Hematopoietic multipotent progenitor cell (in vitro differentiated cells): ENCODE measurements at places on chromosomes 2 and 18.
A peak's percentile ranks its signal among the peaks of the same experiment; 100 is the strongest.

DNA sequence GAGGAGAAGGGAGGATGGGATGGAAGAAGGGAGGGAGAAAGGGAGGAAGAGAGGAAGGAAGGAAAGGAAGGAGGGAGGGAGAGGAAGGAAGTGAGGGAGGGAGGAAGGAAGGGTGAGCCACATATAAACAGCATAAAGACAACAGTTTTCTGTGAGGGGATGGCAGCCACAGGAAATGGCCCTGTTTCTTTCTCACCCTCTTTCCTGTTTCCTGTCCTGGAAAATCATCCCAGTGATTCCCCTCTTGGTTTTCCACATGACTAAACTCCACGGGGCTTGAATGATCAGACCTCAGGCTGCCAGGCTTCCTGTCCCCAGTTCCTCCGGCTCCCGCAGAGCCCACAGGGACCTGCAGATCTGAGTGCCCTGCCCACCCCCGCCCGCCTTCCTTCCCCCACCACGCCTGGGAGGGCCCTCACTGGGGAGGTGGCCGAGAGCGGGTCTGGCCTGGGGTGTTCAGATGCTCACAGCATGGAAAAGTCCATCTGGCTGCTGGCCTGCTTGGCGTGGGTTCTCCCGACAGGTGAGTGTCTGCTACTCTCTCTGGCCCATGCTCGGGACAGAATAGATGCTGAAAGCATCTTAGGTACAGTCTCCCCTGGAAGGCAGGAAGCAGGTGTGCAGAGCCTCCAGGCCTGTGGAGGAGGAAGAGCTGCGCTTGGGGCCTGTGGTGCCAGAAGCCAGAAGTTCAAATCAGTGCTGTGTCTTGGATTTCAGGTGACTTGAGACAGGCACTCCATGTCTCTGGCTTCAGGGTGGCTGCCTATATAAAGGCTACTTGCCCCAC lies at the start of gene SIGLEC15:
Gene SIGLEC15, plus strand, starts transcription at position 418 of the 787 bp plus-strand sequence. Its CDS starts 54 bp downstream, at position 472.
- no peak for DNase-seq

DNA sequence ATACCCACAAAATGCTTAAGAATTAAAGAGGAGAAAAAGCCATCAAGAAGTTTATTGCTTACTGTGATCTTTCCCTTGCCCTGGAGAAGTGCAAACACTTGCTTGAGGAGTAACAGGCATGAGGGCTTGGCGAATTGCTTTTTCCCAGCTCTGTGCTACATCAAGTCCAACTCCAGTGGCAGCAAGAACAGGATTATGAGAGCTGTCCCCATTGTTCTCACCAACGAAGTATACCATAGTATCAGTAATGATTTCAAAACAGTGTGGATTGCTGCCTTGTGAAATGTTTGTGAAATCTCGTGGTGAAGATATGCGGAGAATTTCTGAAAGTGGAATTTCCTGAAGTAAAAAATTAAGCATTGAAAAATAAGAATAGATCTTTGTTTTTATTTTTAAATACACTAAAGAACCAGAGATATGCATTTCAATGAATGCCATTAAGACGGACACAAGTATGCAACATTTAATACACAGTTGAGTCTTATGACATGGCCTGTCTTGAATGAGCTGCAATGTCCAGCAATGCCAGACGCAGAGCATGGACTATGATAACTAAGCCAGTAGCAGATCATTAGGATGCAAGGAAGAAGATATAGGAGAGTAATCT lies 43.0 kb downstream of the NDUFAF7 start:
- DNase-seq = no peak

- no peak for DNase-seq
Observed at GRCh38 chr18:34867520-34867919, 157.4 kb downstream of the DTNA start.

- no peak for DNase-seq
Observed at GRCh38 chr2:221802089-221802488, 230.0 kb upstream of the EPHA4 start.

DNA sequence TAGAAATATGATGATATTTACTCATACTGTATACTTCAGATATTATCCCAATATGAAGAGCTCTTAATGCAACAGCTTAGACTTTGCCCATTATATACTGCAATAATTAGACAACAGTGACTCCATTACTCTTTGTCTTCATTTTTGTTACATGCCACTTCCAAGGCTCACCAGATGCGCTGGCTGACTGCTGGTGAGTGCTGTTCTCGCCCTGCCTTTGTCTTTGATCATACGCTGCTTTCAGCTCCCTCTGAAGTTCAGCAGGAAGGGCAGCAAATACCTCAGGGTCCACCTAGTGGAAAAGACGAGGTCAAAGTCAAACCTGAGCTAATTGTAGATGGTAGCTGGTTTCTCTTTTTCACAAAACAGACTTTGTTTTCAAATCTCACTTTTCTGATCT lies 66.3 kb downstream of the EIF5B start:
- DNase-seq = no peak

DNA sequence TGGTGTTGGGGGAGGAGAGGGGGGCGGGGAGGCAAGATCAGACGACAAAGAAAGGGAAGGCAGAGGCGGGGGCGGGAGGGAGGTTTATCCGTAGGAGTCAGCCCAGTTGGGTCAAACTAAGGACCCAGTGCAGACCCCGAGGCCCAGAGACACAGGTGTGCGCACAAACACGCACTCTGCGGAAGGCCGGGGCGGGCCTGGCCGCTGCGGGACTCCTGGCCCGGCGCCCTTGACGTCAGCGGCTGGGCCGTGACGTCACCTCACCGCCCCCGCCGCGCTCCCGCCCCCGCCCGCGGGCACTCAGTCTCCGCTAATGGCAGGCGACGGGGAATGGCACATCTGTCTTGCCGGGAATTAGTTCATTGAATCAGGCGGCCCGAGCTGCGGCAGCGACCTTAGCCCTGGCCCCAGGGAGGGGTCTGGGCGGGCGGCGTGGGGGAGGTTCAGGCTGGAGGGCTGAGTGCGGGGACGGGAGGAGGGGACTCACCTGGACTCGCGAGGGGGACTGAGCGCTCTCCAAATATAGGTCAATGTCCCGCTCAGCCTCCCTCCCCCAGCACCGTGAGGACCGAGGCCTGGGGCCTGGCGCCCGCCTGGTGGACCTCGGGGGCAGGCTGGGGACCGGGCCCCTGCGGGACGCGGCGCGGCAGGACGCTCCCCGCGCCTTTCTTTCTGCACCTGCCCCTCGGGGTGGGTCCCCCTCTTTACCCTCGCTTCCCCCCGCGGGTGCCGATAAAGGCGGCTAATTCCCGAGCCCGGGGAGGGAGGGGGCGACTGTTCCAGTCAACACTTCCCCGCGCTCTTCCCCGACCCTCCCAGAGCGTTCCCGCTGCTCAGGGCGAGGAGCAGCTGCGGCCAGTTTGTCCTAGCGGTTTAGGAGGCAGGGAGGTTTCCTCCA lies 15.5 kb upstream of the ECEL1 start:
- peak; percentile 29 for DNase-seq

GRCh38 chr2:238345297-238345968 lies 25.1 kb downstream of the TRAF3IP1 start:
- DNase-seq = no peak

DNA sequence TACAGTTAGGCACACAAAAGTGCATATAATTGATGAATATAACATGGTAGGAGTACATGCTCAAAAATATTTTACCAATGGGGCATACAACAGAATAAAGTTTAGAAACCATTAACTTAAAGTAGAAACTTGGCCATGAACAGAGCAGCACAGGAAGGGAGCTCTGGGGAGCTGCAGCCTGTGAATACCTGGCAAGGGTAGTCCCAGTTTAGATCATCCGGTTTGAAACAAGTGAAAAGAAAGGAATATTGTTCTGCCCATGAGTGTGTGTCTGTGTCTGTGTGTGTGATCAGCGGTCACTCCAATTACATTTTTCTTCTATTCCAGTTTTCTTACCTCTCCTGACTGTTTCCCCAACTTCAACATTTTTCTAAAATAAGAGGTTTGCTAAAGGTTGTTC lies 233.0 kb downstream of the ALK start:
- DNase-seq = no peak

- no peak for DNase-seq
Observed at GRCh38 chr18:55419947-55420664, 167.9 kb downstream of the TCF4 start.

GRCh38 chr18:37783771-37784170 lies 218.2 kb upstream of the CELF4 start:
- no peak for DNase-seq

DNA sequence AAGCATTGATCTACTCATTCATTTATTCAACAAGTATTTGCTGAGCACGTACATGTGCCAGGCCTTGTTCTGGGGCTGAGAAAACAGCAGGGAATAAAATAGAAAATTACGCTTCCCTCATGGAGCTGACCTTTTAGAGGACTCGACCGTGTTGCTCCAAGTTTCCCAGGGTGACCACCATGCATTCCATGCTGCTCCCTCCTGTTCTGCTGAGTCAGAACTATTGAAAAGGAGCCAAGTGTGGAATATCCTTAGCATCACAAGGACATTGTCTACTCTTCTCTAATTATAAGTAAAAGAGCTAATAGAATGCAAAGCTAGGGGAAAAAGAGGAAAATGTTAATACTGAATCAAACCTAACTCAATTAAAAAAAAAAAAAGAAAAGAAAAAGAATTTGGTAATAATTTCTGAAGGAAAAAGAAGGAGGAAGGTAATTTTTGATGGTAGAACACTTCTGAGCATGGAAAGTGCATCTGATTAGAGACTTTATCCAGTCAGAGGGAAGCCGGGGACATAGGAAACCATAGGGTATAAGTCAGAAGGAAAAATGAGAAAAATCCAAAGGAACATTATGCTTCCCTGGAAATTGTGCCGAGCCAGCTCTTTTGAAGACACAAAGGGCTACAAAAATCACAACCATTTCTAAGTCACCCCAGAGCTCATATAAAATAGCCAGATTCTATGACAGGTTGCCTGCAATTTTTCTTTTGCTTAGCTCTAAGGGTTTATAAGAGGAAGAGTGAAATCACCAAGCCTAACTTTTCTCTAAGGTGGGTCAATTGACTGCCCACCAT lies 339.4 kb downstream of the RND3 start:
- DNase-seq = no peak

DNA sequence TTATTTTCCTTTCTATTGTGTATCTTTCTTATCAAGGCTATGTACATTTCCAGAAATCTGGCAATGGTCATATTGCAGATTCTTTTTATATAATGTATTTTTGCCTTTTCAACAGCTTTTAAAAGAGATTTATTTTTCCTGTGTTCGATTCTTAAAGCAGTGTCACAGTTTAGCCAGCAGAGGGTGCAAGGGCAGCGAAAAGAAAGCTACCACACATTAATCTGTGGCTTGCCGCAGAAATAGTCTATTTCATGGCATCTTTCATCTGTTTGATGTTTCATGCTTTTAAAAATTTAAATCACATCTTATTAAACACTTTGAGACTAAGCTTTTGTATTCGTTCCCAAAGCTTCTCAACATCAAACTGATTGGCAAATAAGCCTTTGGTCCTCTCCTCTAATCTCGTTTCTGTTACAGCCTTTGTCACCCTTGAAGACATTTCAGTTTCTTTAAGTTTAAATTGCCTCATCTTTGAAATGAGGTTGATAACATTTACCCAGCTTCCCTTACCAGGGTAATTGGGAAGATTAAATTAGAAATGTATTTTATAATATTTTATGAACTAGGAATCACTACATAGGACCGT lies 73.3 kb downstream of the PIK3C3 start:
- peak; percentile 18 for DNase-seq

GRCh38 chr2:9225806-9226205 lies 19.2 kb downstream of the ASAP2 start:
- no peak for DNase-seq

DNA sequence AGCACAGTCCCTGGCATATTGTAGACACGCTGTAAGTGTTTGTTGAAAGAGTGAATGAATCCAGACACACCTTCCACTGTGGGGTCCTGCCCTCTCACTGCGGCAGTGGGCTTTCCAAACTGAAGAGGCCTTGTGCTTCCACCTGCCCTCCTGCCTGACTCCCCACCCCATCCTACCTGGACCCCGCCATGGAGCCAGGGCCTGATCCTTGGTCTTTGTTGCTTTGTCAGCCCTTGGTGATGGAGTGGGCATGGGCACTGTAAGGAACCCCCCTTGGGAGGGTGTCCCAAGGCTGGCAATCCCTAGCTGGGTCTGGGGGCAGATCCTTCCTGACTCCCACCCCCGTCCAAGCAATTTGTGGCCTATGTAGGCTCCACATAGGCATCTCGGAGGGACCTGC lies 33.1 kb downstream of the KLHL29 start:
- DNase-seq = no peak

DNA sequence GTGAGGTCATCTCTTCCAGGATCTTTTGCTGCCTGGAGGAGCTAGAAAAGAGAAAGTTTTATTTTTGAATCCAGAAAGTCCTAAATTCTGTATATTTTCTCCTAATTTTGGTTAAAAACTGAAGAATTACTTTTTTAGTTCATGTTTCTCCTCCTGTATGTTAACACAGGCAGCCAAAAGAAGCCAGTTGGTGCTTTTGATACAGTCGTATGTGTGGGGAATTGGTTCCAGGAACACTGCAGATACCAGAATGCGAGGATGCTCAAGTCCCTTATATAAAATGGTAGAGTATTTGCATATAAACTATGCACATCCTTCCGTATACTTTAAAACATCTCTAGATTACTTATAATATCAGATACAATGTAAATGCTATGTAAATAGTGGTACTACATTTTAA lies 22.6 kb upstream of the ADAM23 start:
- DNase-seq = no peak

- DNase-seq = no peak
Observed at GRCh38 chr2:41936771-41937463, 110.9 kb upstream of the PKDCC start.

DNA sequence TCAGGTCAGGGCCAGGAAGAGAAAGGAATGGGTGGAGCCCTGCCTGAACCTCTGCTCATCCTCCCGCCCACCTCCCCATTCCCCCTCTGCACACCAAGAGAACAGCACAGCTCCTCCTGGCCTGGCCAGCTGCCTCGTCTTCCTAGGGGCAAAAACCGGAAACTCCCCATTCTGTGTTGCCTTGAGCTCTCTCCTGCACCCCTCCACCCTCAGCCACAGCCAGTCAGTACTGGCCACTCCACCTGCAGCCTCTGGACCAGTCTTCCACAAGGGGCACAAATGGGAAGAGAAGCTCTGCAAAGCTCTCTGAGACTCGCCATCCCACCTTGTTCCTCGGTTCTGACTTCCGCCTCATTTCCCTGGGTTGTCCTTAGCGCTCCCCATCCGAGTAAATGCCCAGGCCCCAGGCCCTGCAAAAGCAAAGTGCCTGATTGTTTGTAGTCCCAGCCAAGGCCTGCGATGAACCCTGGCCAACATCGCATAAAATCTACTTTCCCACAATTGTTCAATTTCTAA lies 39.3 kb upstream of the SLC35G4 start:
- DNase-seq = no peak
